ENCODE measurements at places on chromosomes 3 and 15.

DNA sequence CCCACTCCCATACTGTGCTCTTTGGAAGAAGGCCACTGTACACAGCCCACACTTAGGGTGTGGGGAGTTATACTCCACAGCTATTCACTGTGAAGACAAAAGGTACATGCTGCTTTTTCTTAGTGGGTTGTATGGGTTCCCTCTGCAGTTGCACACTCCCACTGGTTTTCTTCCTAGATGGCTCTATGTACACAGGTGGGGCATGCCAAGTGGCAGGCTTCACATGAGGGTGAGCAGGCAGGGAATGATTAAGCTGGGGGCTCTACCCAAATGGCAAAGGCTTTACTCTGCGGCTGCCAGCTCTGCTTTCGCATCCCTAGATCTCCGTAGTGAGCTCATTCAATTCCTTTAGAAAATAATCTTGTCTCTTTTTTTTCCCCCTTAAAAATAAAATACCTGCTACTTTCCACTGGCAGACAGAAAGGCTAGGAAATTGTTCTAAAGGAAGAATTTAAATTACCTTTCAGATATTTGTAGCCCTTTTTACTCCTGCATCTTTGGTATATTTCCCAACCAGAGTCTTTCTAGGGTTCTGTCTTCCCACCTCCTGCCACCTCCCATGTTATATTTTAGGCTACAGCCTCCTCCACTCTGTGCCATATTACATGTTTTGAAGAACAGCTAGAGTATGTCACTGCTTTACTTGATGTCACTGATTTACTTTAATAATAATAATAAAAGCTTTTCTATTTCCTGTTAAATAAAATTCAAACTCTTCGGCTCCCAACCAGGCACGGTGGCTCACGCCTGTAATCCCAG, 8.2 kb downstream of the LARP6 start:
- DNase-seq, result no peak

- no peak for DNase-seq
Measured at GRCh38 chr15:66102563-66103292, 150.8 kb downstream of the MEGF11 start.

DNA sequence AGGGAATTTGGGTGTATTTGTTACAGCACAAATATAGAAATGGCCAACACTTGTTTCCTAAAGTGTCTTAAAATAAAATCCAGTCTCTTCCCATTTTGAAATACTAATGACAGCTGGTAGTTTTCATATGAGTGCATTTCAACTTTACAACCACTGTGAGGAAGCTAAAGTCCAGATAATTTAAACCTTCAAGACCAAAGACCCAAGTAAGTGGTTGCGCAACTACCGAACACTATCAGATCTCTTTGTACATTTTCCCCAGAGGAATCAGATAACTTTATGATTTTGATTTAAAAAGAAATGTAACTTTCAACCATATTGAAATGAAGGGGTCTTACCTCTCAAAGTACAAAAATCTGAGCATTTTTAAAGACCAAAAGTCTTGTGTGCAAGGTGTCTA, 14.3 kb downstream of the BCL2L10 start:
- DNase-seq, result no peak

DNA sequence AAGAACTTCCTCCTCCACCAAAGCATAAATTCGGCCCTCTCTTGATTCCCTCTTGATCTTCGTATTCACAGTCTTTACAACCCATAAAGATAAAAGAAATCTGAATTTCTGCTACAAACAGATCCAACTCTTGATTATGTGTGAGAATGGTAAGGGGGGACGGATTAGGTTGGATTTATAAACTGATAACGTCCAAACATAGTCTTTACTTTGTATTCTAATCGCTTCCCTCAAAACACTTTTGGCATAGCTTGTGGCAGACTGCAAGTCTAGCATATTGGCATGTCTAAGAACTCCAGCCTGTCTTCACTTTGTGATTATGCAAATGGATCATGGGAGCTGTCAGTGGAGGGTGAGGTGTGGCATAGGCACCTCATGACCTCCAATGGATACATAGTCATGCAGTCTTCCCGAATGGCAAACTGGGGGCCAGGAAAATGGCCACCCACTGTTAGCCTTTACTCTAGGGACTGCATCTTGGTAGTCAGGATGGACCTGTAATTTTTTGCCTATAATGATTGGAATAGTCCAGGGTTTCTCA, 24.3 kb upstream of the GPR171 start:
- DNase-seq, result peak; percentile 39

GRCh38 chr3:83317605-83318004, 1556.2 kb upstream of the GBE1 start:
- DNase-seq, result peak; percentile 1

DNA sequence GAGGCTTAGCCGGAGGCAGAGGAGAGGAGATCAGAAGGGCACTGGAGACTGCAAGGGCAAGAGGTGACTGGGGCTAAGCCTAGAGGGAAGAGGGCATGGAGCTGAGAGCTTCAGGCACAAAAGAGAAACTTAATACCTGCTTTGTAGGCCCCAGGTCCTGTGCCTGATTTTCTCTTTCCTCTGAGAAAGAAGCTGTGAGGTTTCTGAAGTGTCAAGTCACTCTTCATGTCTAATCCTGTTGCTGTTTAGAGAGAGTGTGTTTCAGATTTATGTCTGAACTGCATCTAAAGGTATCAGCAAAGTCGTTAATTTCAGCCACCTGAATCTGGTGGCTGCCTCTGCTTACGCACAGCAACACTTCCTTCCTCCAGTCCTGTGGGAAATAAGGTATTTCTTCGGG, 106.9 kb upstream of the RNU6-1 start:
- no peak for DNase-seq

GRCh38 chr15:64464276-64465005, 4.1 kb downstream of the ZNF609 start:
- no peak for DNase-seq

GRCh38 chr3:110968076-110968475, 103.5 kb upstream of the NECTIN3 start:
- no peak for DNase-seq

DNA sequence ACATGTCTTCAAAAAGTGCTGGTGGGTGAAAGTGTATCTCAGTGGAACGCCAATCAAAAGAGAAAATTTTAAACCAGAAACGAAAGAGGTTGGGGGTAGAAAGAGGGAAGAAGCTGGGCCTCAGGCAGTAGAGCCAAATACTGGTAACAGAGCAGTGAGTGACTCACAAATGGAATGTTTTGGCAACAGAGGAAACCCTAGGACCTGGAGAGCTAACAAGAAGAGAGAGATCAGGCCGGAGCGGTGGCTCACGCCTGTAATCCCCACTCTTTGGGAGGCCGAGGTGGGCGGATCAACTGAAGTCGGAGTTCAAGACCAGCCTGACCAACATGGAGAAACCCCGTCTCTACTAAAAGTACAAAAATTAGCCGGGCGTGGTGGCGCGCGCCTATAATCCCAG, 450.8 kb upstream of the NAALADL2 start:
- DNase-seq, result peak; percentile 16

GRCh38 chr3:197475514-197475913, 80.3 kb downstream of the BDH1 start:
- DNase-seq, result no peak

- peak; percentile 64 for DNase-seq
Measured at GRCh38 chr3:112734171-112734570, 93.2 kb upstream of the CCDC80 start.

- no peak for DNase-seq
Measured at GRCh38 chr3:52857864-52858263, 23.0 kb upstream of the MUSTN1 start.

GRCh38 chr3:156383441-156384025, 171.4 kb downstream of the SSR3 start:
- DNase-seq, result no peak

DNA sequence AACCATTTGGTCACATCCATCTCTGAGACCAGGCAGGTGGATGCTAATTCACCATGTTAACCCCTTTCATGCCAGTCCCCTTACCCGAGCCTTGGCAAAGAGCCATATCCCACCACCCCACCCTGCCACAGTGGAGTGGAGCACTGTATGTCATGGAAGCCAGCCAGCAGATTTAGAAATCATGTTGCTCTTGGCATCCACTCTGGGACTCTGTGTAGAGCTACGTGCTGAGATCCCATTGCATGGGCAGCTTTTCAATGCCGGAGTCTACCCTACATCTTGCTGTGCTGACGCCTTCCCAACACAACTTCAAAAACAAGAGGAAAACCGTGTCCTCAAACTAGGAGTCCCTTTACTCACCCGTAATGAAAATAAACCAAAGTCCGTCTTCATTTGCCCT, 131.0 kb downstream of the NTRK3 start:
- no peak for DNase-seq

GRCh38 chr3:127161236-127161635, 31.7 kb upstream of the PRR23E start:
- DNase-seq, result no peak

DNA sequence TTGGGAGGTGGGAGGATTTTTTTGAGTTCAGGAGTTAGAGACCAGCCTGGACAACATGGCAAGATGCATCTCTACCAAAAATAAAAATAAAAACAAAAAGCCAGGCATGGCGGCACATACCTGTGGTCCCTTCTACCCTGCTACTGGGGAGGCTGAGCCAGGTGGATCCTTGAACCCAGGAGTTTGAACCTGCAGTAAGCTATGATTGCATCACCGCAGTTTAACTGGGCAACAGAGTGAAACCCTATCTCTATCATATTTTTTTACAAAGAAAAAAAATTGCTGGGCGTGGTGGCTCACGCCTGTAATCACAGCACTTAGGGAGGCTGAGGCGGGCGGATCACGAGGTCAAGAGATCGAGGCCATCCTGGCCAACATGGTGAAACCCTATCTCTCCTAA, 35.8 kb upstream of the RPN1 start:
- DNase-seq, result no peak

DNA sequence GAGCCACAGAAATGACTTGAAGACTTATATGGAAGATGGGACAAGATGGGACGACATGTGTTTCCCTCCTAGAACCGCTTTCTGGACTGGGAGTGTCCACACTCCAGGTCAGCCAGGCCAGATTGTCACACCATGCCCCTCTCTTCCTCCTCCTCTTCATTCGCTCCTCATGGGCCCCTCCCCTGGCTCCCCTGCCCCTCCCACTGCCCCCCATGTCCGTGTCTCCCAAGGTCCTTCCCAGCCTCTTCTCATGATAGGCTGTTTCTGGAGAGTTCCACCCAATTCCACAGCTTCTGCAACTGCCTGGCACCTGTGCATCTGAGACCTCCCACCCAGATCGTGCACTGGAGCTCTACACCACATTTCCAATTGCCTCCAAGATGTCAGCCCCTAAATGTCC, 6.6 kb downstream of the MYO5C start:
- DNase-seq, result no peak

GRCh38 chr3:102024270-102024904, 175.1 kb downstream of the NFKBIZ start:
- DNase-seq, result peak; percentile 39

DNA sequence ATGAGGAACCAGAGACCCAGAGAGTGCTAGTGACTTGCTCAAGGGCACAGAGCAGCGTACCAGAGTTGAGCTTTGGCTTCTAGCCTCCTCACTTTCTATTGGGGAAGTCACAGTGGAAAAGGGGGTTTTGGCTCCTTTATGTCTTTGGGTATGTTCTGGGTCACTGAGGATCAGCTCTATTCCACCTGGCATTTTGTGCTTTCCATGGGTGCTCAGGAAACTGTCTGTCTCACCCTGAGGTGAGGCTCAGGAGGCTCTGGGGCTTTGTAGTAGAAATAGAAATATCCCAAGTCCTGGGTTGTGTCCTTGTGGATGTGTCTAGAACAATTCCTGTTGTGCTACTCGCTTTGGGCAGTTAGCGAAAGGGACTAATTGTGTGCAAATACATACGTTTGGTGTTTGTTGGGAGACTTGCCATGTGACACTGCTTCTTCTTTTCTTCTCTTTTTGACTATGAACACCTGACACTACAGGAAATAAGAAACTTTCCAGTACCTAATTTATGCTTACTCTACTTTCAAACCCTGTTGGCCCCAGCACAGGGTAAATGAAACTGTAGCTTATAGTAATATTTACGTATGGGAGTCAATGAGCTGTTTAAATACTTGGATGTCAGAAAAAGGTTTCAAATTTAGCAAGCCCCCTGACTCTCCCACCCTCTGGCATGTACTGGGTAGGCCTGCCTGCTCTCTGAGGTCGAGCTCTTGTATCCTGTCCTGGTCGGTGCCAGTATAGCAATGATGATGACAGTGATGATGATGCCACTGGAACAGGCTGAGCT, 35.6 kb downstream of the SMAD3 start:
- DNase-seq, result no peak

GRCh38 chr15:100334015-100334414, 7.8 kb downstream of the ADAMTS17 start:
- no peak for DNase-seq

DNA sequence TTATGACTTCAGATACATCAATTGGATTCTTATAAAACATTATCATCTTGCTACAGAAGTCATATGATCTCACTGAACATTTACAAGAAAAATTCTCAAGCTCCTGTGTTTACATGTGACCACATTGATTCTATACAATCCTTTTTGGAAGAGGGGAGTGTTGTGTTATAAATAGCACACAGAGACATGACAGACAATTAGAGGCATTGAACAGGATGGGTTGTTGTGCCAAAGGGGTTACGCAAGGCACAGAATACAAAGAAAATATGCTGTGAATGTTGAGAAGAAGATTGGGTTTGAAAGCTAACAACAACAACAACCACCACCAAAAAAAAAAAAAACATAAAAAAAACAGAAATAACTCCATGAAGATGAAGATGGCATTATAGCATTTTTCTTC, 32.5 kb upstream of the TBL1XR1 start:
- DNase-seq, result no peak

- peak; percentile 84 for DNase-seq
Measured at GRCh38 chr15:70267879-70268278, 170.2 kb upstream of the TLE3 start.

DNA sequence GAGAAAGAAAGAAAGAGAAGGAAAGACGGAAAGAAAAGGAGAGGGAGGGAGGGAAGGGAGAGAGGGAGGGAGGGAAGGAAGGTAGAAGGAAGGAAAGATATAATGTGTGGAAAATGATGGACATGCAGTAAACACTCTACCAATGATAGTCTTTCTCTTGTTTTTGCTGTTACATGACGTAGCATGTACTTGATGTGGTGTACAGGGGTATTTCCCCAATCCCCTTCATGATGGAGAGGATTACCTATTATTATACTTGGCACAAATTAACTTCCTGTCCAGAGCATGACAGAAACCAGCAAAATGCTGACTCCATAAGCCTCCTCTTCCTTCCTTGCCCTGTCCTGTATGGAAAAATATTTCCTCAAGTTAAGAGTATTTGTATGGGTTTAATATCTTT, 124.4 kb downstream of the B3GALNT1 start:
- no peak for DNase-seq

DNA sequence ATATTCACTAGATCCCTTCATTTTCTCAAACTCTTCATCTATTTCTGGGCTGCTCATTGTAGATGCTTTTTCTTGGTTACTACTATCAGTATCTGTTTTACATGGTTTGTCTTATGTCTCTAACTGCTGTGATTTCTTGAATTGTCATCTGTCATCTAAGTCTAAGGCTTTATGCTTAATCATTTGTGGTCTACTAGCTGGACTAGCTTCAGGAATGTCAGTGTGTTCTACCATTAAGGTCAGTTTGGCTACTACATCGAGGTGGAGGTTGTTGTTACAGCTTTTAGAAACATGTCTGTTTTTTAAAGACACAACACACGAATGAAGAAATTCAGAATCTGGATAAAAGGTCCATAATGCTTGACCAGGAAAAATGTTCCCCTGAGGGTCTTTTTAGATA, 82.2 kb downstream of the ABI3BP start:
- DNase-seq, result no peak
